ENCODE measurements at places on chromosomes 7 and 10. TPM values are rescaled to one million over a fixed set of nuclear protein-coding genes. Genes with fewer than 3 reads are reported as not detected.

Gene LLCFC1
- not detected for total RNA-seq

GRCh38 chr7:46752881-46753366, 829.0 kb downstream of the TNS3 start:
- H3K36me3 ChIP-seq: no peaks in the 10 kb centered on the region
- no peaks in the 10 kb centered on the region for H3K27me3 ChIP-seq
- H3K4me3 ChIP-seq: no peak overlapping the region
- no peak overlapping the region for H3K27ac ChIP-seq
- H3K4me1 ChIP-seq: no peaks in the 10 kb centered on the region

DNA sequence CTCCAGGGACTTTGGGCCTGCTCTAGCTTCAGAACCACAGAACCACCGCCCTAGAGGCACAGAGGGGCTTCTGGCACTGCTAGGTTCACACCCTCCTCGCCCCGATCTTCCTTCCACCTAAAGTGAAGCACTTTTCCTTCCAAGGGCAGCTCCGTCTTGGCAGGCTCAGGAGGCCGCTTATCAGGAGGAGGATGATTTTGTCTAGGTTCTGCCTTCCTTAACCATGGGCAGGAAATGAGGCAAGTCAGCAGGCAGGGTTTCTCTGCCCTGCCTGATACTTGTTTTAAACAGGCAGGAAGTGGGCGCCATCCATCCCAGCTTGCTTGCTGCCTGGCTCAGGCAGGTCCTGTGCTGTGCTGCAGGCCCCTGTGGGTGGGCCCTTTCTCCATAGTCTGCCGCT, 8.3 kb upstream of the ATP6V0E2 start:
- peak overlapping the region; percentile 94 for H3K27ac ChIP-seq
- no peaks in the 10 kb centered on the region for H3K27me3 ChIP-seq

GRCh38 chr7:134593530-134594392, 44.9 kb downstream of the AKR1B15 start:
- H3K4me1 ChIP-seq: no peaks in the 10 kb centered on the region
- H3K27me3 ChIP-seq: peaks cover 3% of the 10 kb centered on the region
- no peaks in the 10 kb centered on the region for H3K36me3 ChIP-seq

GRCh38 chr7:30743371-30744074, 8.4 kb upstream of the INMT start:
- H3K4me3 ChIP-seq: no peak overlapping the region
- no peak for DNase-seq
- H3K36me3 ChIP-seq: no peaks in the 10 kb centered on the region
- H3K27ac ChIP-seq: no peak overlapping the region
- H3K27me3 ChIP-seq: no peaks in the 10 kb centered on the region

DNA sequence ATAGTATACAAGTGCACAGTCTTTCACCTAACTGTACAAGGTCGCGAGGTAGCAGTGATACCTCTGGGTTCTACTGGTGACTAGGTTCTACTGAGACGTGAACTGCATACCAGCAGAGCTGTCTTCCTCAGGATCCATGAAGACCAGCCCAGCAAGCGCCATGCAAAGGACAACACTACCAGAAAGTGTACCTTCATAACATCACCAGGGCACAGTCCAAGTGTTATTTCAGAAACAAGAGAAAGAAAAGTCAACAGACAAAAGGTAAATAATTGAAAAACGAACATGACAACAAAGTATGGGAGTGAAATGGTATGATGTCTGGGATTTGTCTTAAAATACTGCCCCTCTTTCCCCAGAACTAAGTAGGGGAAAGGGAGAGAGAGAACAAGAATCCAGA, 141.1 kb upstream of the ASAH2 start:
- no peak overlapping the region for H3K4me3 ChIP-seq
- H3K4me1 ChIP-seq: peaks cover 39% of the 10 kb centered on the region
- no peak for DNase-seq
- H3K27me3 ChIP-seq: no peaks in the 10 kb centered on the region
- peaks cover 5% of the 10 kb centered on the region for H3K36me3 ChIP-seq

GRCh38 chr10:44030132-44030531, 354.8 kb downstream of the CXCL12 start:
- peak; percentile 53 for DNase-seq
- H3K4me1 ChIP-seq: no peaks in the 10 kb centered on the region
- no peak overlapping the region for H3K27ac ChIP-seq
- H3K36me3 ChIP-seq: no peaks in the 10 kb centered on the region

- no peak for DNase-seq
- no peaks in the 10 kb centered on the region for H3K4me1 ChIP-seq
- no peak overlapping the region for H3K4me3 ChIP-seq
- H3K27me3 ChIP-seq: peaks cover 10% of the 10 kb centered on the region
These were observed 134.8 kb upstream of the LAMB4 start for GRCh38 chr7:108265007-108265406.

DNA sequence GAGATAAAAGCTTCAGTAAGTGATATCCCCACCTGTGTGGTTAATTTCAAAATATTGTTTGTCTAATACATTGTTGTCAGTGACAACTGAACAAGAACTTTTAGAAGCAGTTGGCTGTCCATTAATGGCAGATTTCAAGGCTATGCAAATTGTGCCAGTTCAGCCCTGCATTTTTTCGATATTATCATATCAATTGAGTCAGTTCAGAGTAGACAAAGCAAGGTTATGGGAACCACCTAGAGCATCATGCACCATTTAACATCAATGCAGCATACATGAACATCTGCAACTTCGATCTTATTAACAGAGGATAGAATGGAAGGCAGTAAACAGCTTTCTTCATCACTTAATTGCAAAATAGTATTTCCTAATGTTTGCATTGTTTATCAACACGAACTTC, 180.7 kb upstream of the KAT6B start:
- no peak overlapping the region for H3K27ac ChIP-seq
- H3K4me3 ChIP-seq: no peak overlapping the region
- H3K36me3 ChIP-seq: peaks cover 16% of the 10 kb centered on the region
- H3K27me3 ChIP-seq: no peaks in the 10 kb centered on the region
- H3K4me1 ChIP-seq: no peaks in the 10 kb centered on the region
- DNase-seq: no peak

All from activated CD4-positive, alpha-beta memory T cell treated with anti-CD3 and anti-CD28 coated beads for 36 hours (primary cell).